OCI-LY7 (cell line): ENCODE measurements at places on chromosomes 3 and 15.

GRCh38 chr3:108352176-108352575 lies 55.8 kb downstream of the HHLA2 start:
- no peak for DNase-seq

DNA sequence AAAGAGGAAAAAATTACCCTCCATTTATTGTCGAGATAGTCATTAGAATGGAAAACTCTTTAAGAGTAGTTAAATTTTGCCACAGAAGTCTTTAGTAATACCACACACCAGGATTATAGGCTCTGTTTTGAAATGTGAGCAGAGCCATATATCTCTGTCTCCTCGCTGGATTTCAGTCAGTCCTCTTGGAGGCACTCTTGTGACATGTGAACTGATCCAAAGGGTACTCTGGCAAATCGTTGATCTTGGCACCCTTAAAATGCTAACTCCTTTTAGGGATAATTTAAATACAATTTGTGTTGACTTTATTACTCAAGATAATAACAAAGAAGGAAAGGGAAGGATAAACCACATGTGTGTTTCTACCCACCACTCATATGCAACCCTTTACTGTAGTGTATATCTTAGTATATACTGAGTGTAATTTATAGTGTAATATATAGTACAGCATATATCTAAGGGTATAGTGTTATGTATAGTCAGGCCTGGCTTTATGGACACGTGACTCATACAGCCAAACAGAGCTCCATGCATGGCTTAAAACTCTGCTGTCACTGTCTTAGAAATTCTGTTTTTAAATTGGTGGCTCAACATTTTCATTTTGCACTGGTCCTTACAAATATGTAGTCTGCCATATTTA lies 12.3 kb upstream of the KPNA4 start:
- DNase-seq, result no peak

- DNase-seq, result peak; percentile 22
Measured at GRCh38 chr3:52845691-52846431, 11.0 kb upstream of the MUSTN1 start.

GRCh38 chr3:81658322-81658997 lies 103.0 kb downstream of the GBE1 start:
- DNase-seq, result no peak
